Glutamatergic neuron (in vitro differentiated cells): ENCODE measurements at places on chromosomes 4 and X. TPM values are rescaled to one million over a fixed set of nuclear protein-coding genes. Genes with fewer than 3 reads are reported as not detected.
A peak's percentile ranks its signal among the peaks of the same experiment; 100 is the strongest.

Gene TLR10
- not detected for total RNA-seq

Gene ARX
- total RNA-seq = 0.98 TPM

Gene NSDHL
- 36.1 TPM for total RNA-seq

Gene UGT2B10
- not detected for total RNA-seq

DNA sequence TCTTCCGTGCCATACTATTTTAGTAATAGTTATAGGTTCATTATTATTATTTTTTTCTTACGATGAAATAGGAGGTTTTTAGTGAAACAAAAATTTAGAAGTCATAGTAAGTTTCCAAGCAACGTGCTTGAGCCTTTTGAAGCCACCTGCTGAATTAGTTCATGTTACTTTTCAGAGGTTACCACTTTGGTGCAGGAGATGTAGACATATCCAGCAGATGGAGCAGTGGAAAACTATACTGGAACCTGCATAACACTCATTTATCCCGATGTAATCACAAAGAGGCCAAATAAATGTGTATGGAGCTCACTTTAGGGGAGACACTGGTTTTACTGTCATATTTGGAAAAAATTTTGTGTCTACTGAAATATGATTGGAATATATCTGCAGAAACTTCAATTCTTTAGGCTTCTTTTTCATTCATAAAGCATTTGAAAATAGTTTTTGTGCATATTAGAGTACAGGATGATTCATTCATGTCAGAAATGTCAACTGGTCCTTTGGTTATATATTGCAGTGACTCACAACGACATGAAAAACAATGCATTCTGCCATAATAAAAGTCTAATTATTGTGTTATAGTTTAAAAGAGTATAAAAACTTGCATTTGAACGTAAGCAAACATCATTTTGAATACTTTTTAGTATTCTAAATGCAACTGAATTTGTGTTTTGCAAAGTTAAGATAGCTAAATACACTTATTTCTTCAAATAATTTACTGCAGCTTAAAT, 2182.9 kb upstream of the TENM3 start:
- H3K27me3 ChIP-seq = peaks cover 1% of the 10 kb centered on the region
- H3K27ac ChIP-seq = no peak overlapping the region
- no peak for DNase-seq
- no peaks in the 10 kb centered on the region for H3K36me3 ChIP-seq
- H3K4me1 ChIP-seq = peaks cover 3% of the 10 kb centered on the region
- H3K4me3 ChIP-seq = peak overlapping the region; percentile 92

DNA sequence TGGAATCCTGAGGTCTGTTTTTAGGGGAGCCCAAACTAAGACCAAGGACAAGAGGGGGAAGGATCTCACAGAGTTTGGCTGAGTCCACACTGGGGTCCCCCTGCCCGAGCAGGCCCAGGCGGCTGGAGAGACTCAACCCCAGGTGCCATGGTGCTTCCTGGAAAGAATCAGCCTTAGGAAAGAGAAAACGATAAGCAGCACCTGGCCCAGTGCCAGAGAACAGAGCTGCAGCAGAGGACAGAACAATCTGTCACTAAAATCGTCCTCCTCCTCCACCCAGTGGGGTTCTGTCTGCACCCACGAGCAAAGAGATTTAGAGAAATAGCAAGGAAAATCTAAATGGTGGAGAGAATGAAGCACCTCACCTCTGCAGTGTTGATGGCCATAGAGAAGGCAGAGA, 470.5 kb downstream of the BCOR start:
- DNase-seq = no peak
- H3K27ac ChIP-seq = no peak overlapping the region
- no peaks in the 10 kb centered on the region for H3K36me3 ChIP-seq
- H3K4me3 ChIP-seq = no peak overlapping the region

DNA sequence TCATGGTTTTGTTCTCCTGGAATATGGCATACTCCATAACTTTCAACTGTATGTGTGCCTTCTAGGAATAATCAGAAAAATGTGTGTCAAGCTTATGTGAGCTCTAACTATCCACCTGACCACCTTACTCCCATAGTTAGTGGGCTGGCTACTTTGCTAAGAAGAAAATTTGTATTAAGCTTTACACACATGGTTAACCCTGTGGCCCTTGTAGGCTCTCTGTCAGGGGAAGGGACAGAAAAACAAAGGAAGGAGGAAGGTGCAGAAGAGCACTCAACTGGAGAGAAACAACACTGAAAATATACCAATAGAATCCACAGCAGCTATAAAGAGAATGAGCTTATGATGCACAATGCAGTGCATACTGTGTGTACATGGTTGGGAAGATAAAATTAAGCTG, 84.6 kb downstream of the PPP3CA start:
- H3K4me3 ChIP-seq = no peak overlapping the region
- DNase-seq = no peak
- no peaks in the 10 kb centered on the region for H3K36me3 ChIP-seq
- peaks cover 16% of the 10 kb centered on the region for H3K4me1 ChIP-seq
- H3K27ac ChIP-seq = peak overlapping the region; percentile 49

GRCh38 chrX:28969126-28969525, 381.9 kb downstream of the IL1RAPL1 start:
- no peaks in the 10 kb centered on the region for H3K4me1 ChIP-seq
- H3K27ac ChIP-seq = no peak overlapping the region
- no peak for DNase-seq
- no peak overlapping the region for H3K4me3 ChIP-seq

GRCh38 chr4:38378478-38378877, 285.5 kb upstream of the KLF3 start:
- H3K36me3 ChIP-seq = no peaks in the 10 kb centered on the region
- H3K27ac ChIP-seq = no peak overlapping the region
- no peaks in the 10 kb centered on the region for H3K4me1 ChIP-seq
- H3K27me3 ChIP-seq = no peaks in the 10 kb centered on the region
- H3K4me3 ChIP-seq = no peak overlapping the region

GRCh38 chrX:153468008-153468580, 2.3 kb downstream of the HAUS7 start:
- H3K27me3 ChIP-seq = peaks cover 2% of the 10 kb centered on the region
- no peak overlapping the region for H3K27ac ChIP-seq
- H3K36me3 ChIP-seq = no peaks in the 10 kb centered on the region
- DNase-seq = no peak
- no peak overlapping the region for H3K4me3 ChIP-seq
- H3K4me1 ChIP-seq = peaks cover 8% of the 10 kb centered on the region

- no peaks in the 10 kb centered on the region for H3K36me3 ChIP-seq
- no peaks in the 10 kb centered on the region for H3K27me3 ChIP-seq
- no peak overlapping the region for H3K4me3 ChIP-seq
These were observed 79.7 kb downstream of the SHROOM2 start for GRCh38 chrX:9865804-9866472.

DNA sequence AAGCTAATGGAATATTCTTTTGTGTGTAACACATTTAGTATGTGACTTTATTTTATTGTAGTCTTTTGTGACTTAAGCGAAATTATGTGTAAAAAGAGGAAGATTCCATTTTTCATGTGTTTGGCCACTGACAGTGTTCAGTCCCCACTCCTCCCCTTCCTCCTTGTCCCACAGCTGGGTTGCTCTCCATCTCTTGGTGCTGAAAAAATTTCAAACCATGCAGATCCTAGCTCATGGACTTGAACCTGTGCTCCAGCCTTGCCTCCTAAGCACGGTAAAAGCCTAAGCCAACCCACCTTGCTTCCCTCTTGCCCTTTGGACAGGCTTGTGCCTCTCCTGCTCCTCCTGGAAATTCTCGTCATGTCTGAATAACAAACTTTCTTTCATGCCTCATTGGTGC, 2008.5 kb upstream of the TENM3 start:
- H3K4me3 ChIP-seq = no peak overlapping the region
- H3K4me1 ChIP-seq = no peaks in the 10 kb centered on the region
- no peaks in the 10 kb centered on the region for H3K36me3 ChIP-seq
